Activated naive CD8-positive, alpha-beta T cell treated with anti-CD3 and anti-CD28 coated beads, Interleukin-2, amount 50 U/mL, for 24 hours (primary cell): ENCODE measurements at places on chromosomes 3 and 15.

GRCh38 chr15:61115241-61115640 lies 113.9 kb downstream of the RORA start:
- DNase-seq, result no peak

DNA sequence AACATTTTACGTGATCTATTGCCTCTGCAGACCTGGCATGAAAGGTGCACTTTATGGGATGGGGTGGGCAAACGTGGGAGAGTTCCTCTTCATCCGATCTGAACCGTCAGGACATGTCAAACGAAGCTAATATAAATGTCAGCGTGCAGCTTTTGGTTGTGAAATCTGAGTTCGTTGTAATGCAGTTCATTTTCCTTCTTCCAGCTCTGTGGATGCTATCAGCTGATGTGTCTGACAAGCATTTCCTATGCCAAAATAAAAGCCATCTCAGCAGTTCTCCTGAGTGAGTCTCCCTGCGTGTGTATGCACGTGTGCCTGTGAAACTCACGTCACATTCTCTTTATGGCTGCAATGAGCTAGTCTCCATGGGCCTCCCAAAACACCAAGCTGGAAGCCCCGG lies 512.3 kb downstream of the MCTP2 start:
- no peak for DNase-seq

GRCh38 chr3:36678216-36679013 lies 85.9 kb downstream of the DCLK3 start:
- DNase-seq, result no peak

DNA sequence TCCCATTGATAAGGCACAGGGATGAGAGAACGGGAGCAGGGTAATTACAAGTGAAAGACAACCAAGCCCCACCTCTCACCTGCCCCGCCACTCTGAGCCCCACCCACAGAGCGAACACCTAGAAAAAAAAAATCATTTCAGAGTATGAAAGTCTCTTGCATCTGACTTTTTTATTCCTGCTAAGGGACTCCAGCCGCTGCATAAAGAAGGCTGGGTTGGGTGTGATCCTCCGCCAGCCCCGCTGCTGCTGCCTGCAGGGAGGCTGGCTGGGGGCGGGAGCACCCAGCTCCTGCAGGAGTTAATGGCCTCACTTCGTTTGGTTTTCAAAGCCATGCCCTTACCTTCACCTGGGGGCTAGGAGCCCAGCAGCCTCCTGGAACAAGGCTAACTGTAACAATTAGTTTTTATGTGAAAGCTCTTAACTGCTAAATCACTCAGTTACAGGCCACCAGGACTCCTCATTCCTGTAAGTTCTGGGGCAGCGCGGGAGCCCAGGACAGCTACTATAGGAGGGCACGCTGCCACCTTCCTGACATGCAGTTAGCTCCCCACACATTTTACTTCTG lies 78.0 kb upstream of the SNRPA1 start:
- no peak for DNase-seq

DNA sequence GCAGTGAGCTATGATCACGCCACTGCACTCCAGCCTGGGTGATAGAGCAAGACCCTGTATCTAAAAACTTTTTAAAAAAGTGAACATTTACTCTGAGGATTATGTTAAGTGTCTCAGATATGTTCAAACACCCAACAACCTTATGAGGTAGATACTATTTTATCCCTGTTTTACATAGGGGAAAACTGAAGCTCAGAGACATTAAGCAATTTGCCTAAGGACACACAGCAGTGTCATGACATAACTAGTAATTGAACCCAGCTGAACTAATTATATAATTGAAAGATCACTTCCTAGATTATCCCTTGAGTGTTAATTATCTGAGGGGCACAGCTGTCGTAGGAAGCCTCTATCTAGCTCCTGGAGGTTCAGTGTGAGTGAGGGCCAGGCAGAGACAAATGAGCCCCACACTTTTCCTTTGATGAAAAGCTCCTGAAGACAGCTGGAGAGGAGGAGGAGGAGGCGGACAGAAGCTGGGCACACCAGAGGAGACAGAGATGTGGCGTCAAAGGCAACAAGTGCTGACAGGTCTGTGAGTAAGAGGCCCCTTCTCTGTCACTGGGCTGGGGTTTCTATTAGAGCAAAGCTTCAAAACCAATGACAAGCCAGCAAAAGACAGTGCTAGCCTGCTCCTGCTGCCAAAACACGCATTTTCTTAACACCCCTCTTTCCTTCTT lies 20.5 kb downstream of the TRH start:
- DNase-seq, result no peak

DNA sequence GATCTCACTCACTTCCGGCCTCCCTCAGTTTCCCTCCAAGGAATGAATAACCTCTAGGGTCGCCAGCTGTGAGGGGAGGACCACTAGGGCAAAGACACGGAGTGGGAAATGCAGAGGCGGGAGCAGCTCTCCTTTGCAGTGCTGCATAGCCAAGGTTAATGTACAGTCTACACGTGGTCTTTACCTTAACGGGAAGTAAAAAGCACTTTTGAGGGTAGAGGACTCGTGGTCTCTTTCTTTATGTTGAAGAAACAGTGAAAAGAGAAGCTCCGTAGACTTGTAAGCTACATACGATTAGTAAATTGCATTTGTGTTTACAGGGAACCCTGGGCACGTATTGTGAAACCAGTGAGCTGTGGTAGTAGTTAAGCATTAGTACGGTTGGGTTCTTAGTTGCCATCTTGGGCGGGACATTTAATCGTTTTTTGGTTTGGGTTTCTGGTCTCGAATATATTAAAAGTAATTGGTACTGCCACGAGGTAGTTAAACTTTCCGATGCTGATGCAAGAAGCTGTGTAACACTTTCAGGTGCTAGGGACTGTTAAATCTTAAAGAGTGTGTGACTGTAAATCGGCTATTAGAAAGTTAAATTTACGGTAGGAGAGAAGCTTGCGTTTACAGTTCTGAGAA lies 828 bp downstream of the U2SURP start:
- DNase-seq, result no peak

GRCh38 chr3:72238010-72238691 lies 453.2 kb upstream of the PROK2 start:
- no peak for DNase-seq

GRCh38 chr3:159872374-159873109 lies 116.1 kb upstream of the IL12A start:
- no peak for DNase-seq

DNA sequence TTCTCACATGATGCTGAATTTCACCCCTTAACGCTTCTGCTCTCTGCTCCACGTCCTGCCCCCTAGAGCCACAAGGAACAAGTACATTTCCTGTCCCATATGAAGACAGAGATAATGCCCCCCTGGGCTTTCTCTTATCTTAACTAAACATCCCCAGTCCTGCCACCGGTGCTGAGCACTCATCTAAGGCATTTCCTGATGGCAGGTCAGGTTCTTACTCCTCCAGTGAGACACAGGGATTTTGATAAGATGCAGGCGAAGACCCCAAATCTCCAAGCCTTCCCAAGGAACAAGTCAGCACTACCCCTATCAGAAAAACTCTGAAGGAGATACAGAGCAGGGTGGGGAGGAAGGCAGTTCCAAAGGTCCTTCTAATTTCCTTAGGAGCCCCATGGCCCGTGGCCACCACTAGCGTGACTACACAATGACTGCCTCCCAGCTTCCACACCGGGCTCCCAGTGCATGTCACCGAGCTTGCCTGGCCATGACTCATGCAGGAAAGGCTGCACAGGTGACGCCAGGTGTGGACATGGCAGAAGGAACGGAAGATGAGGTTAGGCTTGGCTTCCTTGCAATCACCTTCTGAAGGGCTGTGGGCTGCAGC lies 152.9 kb downstream of the XXYLT1 start:
- no peak for DNase-seq

DNA sequence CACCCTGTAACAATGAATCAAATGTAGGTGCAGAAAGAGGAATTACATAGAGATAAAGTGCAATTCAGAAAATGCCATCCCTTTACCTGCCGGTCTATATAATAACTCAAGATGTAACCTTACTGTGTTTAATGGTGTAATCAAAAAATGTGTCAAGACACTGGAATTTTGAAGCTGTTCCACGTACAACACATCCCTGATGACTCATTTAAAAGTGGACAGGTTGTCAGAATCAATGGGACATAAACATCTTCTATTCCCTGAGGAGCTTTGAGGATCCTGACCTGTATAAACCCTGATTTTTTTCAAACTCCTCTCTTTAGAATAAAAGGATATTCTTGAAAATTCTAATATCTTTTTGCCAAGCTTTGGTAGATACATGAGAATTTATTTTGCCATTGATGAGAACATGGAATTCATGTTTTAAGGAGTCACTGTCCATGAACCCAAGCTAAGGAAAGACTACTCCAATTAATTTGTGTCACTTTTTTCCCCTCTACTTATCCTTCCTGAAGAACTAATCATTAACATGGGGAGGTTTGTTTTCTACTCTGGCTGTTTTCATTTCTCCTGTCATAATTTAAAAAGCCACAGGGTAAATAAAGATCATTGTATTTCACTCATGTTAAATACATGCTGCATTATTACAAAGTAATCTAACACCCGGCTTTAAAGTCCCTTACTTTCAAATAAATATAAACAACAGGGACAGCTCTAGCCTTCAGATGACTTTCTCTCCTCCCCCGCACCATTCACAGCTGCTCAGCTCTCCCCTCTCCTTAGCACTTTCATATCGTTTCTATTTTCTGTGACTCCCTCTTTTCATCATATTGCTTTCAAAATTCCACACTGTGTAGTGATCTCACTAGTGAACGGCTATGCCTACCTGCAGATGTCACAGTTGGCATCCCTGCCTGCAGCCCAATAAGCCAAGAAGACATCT lies 138.3 kb downstream of the TAFA4 start:
- no peak for DNase-seq

- DNase-seq, result no peak
Measured at GRCh38 chr15:91593067-91593466, 260.4 kb upstream of the SLCO3A1 start.

DNA sequence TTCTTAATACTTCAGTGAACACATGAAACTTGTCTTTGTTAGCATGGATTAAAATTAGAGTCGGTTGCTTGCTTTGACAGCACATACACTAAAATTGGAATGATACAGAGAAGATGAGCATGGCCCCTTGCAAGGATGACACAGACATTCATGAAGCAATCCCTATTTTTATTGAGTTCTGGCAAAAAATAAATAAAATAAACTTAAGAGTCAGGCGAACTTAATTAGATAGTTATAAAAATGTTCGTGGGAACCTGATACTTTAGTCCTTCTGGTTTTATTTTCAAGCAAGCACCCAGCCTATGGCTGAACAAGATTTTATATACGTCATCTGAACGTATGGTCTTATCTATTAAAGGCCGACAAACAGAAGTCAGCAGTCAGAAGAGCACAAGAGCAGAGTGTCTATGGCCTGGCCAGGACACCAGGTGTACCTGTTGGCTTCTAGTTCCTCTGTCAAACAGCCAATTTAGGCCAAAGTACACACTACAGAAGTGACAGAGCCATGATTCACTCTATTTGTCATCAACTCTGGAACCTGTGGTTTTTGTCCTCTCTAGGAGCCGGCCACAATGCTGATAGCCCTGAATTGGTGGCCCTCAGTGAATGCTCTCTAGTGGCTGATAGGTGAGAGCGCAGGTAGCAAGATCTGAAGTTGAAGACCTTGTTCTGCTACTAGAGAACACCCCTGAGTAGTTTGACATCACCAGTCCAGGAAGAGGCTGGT lies 64.3 kb downstream of the LEO1 start:
- no peak for DNase-seq

DNA sequence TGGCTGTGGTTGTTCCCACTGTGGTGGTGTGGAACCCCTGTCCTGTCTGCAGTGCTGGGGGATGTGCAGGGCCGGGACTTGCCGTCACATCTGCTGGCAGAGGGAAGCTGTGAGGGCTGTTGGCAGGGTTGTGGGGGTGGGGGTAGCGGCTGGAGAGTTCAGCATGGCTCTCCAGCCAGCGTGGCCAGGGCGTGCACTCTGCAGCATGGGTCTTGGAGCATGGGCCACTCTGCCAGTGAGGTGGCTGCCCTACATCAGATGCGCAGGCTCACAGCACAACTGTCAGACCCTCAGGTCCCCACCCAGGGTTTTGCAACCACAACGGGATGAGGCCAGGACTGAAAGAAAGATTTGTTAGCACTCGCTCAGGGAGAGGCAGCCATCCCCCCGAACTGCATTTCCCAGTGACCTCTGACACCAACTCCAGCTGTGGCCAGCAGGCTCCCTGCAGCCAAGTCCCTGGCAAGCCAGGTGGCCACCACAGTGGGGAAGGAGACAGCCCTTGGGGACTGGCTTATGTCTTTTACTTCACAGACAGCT lies 237.7 kb upstream of the LYSMD4 start:
- DNase-seq, result no peak

- DNase-seq, result no peak
Measured at GRCh38 chr3:88896026-88896425, 211.4 kb upstream of the EPHA3 start.

DNA sequence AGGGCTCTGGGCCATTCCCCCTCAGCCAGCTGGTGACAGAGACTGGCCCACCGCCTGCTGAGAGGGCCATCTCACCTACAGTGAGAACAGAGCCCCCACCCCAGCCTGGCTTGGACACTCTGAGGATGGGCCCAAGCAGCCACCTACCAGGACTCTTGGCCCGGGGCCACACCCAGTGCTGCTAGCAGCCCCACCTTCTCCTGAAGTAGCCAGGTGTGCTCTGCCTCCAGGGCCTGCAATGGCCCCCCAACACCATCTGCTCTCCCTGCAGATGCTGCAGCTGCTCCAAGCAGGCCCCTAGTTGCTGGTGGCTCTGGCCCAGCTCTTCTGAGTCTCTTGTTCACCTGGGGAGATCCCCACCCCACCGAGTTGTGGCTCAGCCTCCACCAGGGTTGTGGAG lies 6.8 kb upstream of the CLK3 start:
- DNase-seq, result no peak

- DNase-seq, result no peak
Measured at GRCh38 chr3:175260145-175260794, 401.1 kb downstream of the NAALADL2 start.

GRCh38 chr3:7205535-7205934 lies 344.6 kb downstream of the GRM7 start:
- DNase-seq, result no peak

- DNase-seq, result no peak
Measured at GRCh38 chr3:33317963-33318709, 40.9 kb downstream of the FBXL2 start.

DNA sequence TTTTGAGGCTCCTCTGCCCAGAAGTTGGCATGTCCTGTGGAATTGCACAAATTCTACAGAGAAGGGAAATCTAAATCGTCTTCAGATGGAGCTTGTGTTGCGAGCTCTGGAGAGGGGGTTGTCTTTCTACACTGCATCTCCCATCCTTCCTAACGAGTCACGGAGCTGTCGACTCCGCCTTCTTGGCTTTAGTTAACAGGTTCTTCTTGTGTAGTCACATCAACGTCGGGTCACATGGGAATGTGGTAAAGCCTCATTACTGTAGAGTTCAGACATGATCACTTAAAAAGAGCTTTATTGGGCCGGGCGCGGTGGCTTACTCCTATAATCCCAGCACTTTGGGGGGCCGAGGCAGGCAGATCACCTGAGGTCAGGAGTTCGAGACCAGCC lies 60.0 kb downstream of the DNASE1L3 start:
- DNase-seq, result no peak

- DNase-seq, result no peak
Measured at GRCh38 chr3:43180027-43180426, 74.1 kb upstream of the POMGNT2 start.

GRCh38 chr3:149215515-149215914 lies 6.1 kb downstream of the CP start:
- no peak for DNase-seq
